M059J (cell line): ENCODE measurements at places on chromosomes 2 and 18.

DNA sequence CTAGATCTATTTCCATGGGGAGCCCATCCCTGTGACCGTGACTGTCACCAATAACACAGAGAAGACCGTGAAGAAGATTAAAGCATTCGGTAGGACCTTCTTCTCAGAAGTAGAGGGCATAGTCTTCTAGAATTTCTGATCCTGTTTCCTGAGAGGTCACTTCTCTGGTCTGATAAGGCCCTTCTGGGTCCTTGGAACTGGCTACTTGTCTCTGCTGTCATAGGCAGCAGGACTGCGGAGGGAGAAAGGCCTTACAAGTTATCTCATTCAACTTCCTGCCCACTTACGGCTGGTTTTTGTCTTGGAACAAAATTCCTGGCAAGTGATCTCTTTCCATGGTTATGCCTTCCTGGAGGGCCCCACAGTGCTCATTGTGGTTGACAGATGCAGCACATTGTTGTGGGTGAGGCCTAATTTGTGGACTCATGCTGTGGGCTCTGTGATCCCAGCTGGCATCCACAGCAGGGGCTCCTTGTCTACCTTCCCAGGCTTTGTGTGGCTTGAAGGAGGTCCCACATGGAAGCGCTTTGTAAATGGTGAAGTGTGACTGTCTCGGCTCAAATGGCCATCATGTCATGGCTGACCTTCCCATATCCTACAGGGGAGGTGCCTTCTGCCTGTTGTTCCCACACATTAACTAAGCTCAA is 22.0 kb downstream of the SAG start:
- DNase-seq: peak; percentile 52

- DNase-seq: no peak
Observed at GRCh38 chr2:108115868-108116267, 123.9 kb upstream of the SULT1C3 start.

GRCh38 chr2:37563375-37564015 is 107.9 kb downstream of the CDC42EP3 start:
- DNase-seq: no peak

DNA sequence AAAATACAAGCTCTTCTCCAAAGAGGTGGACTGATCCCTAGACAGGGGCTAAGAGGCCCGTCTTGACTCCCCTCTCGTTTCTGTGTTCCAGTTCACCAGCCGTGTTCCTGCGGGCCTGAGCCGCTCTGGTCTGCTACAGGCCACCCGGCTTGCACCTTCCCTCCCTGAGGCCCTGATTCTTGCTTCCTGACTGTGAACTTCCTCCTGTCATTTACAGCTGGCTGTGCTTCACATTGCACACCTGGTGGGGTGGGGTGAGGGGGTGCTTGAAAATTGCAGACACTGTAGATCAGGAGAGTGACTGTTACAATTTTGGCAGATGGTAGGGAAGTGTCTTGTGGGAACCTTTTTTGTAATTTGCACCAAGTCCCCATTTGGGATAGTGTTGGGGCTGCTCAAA is 64.4 kb downstream of the TSN start:
- no peak for DNase-seq

- no peak for DNase-seq
Observed at GRCh38 chr2:171592036-171592555, 69.8 kb downstream of the CYBRD1 start.
